Stimulated activated CD8-positive, alpha-beta memory T cell treated with anti-CD3 and anti-CD28 coated beads, Interleukin-2, amount 100 ng/mL, for 1 hour (primary cell): ENCODE measurements at places on chromosomes 3 and 15.

GRCh38 chr3:51799879-51800749 is 21.1 kb upstream of the IQCF6 start:
- no peak for DNase-seq

- DNase-seq = no peak
Measured at GRCh38 chr15:90760661-90761232, 43.6 kb downstream of the BLM start.

DNA sequence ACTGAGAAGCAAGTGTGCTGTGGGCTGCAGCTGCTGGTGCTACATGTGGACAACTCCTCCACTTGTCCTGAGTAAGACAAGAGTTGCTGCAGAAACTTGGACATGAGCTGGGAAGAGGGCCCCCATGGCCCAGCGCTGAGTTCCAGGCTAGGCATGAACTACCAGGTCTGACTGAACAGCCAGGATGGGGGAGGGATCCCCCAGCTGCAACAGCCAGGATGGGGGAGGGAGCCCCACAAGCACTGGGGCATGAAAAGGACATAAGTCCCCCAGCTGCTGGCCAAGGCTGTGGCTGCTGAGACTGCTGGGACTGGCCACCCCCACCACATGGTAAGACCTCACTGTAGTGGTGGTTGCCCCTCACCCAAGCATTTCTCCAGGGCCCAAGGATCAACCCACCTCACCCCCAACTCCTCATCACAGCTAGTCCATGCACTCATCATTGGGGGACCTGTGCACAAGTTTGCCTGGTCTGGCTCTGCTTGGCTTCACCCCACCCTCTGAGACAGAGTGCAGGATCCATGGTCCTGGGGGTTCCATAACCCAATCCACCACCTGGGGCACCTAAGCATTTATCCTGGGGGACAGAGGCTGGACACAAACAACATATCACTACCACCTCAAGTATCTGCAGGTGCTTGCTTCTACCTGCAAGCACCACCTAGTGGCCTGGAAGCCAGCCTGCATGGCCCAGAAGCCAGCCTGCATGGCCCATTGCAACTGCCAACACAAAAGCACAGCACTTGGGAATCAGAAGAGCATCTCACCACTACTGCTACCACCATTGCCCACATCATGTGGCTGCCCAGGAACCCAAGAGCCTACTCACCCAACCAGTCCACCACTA is 84.5 kb upstream of the STT3B start:
- no peak for DNase-seq

DNA sequence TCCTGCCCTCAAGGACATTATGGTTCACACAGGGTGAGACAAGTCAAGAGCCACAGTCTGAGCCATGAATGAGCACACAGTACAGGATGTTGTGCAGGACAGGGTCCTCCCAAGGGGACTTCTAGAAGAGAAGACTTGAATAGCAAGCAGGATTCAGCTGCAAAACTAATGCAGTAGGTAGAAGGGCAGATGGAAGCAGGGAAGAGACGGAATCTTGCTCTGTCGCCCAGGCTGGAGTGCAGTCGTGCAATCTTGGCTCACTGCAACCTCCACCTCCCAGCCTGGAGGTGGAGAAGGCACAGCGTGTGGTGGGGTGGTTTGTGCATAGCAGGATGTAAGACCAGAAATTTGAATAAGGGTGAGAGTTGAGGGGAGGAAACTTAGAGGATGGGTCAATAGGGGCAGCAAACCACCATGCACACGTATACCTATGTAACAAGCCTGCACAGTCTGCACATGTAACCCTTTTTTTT is 8.0 kb downstream of the BCL2L10 start:
- no peak for DNase-seq

DNA sequence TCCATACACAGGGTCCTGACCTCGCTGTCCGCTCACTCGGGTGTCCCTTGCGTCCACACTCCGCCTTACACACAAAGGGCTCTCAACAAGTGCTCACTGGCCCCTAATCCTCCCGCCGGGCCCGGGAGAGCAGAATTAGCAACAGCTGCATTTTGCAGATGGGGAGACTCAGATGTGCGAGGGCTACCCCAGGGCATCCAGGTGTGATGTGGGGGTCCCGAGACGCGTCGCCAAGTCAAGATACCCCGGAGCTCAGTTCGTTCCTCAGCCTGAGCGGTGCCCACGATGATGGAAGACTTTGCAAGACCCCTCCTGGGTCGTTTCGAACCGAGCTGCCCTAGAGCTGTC is 14.9 kb upstream of the WNT7A start:
- no peak for DNase-seq

DNA sequence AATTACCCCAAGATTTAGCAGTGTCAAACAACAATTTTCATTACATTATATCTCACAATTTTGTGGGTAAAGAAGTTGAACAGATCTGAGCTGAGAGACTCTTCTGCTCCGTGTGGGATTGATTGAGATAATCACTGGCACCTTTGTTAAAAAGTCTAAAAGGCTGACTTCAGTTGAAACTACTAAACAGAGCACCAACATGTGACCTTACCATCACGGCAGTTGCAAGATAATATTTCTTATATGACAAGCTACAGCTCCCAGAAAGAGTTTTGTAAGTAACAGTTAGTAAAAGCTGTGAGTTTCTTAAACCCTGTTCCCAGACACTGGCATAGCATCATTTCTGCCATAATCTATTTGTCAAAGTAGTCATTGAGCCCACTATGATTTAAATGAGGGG is 25.0 kb downstream of the CGGBP1 start:
- no peak for DNase-seq

DNA sequence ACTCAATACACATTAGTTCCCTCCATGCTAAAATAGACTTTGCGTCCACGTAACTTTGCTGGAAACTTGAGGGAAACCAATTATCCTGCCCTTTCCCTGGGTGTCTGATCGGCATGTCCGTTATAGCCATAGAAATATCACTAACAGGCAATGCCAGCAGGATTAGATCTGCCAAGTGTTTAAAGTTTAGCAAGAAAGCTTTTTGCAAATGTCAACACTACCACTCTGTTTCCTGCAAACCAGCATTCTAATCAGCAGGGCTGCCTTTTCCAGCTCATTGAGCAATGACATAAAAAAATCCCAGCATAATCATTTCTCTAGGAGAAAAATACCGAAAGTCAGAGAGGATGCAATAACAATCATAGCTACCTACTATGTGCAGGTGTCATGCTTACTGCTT is 60.9 kb downstream of the NOX5 start:
- no peak for DNase-seq

DNA sequence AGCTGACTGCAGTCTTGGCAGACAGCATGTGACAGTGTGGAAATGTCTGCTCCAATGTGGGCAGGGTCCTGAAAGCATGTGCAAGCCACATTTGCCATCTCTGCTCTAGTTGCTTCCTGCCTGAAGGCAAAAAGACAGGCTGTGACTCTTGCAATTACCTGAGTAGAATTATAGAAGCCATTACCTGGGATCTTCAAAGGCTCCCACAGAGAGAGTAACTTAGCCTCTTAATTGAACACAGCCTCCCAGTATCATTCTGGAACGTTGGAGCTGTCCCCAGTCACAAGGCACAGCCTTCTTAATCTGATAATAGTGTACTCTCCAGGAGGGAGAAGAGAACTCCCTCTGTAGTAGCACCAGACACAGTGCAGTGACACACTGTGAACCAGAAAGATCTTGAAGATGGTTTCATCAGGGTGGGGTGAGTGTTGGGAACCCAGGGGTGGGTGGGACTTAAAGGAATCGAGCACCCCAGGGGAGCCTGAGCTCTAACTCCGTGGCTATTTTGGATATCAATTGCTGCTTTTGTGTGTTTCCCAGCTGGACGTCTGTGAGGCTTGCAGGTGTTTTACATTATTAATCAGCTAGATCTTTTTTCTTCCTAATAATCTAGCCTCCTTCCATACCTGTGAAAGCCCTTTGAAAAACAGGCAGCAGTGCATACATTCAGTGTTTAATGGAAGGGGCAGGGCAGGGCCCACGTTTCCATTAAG is 40.6 kb upstream of the GLCE start:
- no peak for DNase-seq

- no peak for DNase-seq
Measured at GRCh38 chr15:58517252-58517681, 85.5 kb downstream of the LIPC start.

GRCh38 chr15:62382046-62382445 is 217.0 kb upstream of the C2CD4B start:
- DNase-seq = no peak

DNA sequence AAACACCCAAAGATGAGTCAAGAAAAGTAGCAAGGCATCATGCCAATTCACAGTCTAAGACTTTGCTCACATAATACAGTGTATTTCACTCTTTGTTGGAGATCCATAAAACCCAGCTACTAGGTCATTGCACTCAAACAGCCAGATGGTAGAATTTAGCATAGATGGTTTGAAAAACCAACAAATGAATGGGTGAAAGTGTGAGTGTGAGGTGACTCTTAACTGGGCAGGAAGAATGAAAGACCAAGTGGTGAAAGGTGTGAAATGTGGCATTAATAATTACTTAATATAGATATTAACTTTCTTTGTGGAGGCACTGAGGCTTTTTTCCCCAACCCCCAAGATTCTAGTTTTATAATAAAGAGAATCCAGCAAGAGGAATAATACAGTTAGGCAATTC is 159.5 kb downstream of the SQOR start:
- no peak for DNase-seq

GRCh38 chr15:52445553-52445952 is 83.1 kb downstream of the MYO5A start:
- DNase-seq = no peak

DNA sequence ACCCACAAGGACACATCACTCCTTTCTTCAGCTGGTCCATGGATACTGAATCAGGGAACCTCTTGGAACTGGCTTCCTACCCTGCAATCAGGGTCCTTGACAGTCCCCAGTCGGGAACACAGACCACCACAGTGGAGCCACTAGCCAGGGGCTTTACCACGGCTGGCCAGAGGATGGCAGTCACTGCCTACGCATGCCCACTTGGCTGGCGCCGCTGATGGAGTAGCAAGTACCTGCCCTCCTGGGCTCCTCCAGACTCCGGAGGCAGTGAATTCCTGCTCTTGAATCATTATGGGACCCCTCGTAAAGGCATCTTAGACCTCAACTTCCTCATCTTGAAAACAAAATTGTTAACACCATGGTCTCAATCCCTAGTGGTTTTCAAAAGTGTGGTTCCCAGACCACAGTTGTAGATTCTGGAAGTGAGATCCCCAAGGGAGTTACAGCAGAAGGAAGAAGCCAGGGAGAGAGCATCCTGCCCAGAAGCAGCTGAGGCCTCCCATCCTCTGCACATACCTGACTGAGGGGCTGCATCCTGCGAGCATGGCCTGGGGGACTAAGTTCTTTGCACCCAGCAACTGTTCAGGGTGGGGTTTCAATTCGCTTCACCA is 9.1 kb upstream of the SKIC8 start:
- DNase-seq = no peak

DNA sequence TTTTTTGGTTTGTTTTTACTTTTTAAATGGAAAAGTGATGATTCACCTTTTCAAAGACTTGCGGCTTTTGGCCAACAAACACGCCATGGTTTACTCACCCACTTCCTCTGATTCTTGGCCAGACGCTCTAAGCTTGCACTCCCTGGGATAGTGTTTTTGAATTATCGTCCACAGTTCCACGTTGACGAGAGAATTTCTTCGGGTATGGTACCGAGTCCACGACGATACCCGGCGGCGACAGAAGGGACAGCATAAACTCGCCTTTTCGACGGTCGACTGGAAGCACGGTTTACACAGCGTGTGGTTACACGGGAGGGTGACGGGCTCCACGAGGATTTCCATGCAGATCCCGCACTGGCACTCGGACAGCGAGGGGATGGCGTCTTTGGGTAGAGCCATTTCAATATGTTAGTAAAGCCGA is 783 bp downstream of the RNF168 start:
- DNase-seq = peak; percentile 27
